T-helper 17 cell (primary cell): ENCODE measurements at places on chromosomes 7 and 10.

- no peak for DNase-seq
These were observed 111.5 kb downstream of the CCNY start for GRCh38 chr10:35447693-35448407.

- no peak for DNase-seq
These were observed 205.4 kb downstream of the ZMYND11 start for GRCh38 chr10:340646-341045.

DNA sequence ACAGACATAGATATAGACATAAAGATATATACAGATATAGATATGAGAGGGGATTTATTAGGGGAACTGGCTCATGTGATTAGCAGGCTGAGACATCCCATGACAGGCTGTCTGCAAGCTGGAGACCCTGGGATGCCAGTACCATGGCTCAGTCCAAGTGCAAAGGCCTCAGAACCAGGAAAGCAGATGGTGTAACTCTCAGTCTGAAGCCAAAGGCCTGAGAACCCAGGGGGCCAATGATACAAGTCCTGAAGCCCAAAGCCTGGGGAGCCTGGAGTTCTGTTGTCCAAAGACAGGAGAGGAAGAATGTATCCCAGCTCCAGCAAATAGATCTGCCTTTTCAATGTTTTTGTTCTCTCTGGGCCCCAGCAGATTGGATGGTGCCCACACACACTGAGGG, 5.5 kb downstream of the NCOA4 start:
- DNase-seq = no peak

GRCh38 chr10:44051584-44052385, 333.1 kb downstream of the CXCL12 start:
- DNase-seq = no peak
